ENCODE measurements at places on chromosomes 12 and 14.

DNA sequence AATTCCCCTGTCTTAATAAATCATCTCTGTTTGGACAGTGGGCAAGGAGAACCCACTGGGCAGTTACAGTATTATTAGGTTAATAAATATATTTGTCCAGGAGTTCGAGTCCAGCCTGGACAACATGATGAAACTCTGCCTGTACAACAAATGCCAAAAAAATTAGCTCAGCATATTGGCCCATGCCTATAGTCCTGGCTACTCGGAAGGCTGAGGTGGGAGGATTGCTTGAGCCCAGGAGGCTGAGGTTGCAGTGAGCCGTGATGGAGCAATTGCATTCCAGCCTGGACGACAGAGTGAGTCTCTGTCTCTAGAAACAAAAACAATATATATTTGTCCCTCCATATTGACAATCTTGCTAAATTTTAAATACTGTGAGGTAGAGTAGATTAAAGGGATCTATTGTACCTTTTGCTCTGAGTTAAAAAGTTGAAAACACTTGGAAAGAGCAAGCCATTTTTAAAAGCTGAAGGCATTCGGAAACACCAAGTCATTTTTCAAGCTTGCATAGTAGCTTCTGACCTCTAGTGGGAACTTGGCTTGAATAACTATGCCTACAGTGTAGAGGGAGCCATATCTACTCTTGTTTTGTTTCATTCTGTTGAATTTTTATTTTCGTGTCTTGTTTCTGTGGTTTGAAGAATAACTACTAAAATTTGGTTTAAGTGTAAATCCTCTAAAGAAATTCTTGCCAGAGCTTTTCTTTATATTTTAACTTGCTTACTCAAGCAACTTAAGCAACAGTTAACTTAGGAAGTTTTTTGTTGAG lies 14.6 kb upstream of the EEA1 start:
- peak; percentile 31 for DNase-seq

DNA sequence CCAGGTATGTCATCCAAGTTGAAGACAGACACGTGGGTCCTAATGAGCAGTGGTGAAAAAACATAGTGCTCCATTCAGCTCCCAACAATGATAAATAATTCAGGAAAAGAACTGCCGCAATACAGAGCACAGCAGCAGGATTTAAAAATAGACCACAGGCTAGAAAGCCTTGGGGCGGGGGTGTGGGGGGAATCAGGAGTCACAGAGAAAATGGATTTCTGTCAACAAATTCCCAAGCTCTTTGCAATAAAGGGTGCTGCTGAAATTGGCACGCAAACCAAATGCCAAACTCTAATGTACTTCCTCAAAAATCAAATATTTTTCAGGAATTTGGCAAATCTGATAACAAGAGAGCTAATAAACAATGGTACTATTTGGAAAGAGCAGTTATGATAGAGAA lies 58.6 kb downstream of the R3HDM2 start:
- peak; percentile 78 for DNase-seq

DNA sequence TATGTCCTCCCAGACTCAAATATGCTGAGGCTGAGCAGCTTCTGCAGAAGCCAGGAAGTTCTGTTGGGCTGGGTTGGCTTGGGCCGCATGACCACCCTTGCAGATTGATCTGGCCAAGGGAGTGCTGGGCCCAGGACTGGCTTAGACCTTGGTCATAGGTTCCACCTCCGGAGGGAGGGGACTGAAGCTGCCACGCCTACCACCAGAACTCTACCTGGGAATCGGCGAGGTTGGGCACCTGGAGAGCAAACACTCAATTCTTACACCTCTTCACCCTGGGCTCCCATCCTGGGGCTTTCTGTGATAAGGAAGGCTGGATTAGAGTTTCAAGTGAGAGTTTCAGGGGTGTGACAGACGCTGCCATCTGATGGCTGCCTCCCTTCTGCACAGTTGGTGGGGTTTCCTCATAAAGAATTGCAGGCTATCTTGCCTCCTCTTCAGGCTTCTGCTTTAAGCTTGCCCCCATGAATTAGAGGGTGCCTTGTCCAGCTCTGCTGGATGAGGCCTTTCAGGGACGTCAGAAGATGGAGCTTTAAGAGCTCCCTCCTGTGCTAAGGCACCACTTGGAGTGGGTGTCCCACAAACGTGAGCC lies 5.8 kb downstream of the SLC24A4 start:
- DNase-seq = no peak

DNA sequence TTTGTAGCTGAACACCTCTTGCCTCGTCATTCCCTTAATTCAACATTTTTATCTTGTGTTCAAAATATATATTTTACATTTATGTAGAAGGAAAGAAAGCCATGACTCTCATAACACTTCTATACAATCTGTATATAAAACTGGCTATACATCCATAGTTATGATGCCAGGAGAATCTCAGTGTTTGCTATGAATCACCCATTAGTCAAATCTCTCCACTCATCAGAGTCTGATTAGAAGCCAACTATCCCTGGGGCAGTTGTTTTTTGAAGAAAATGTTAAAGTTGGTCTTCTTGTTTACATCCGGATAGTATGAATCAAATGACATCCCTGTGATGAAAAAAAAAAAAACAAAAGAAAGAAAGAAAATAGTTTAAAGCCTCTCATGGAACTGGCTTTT lies 503.9 kb downstream of the NELL2 start:
- peak; percentile 60 for DNase-seq

DNA sequence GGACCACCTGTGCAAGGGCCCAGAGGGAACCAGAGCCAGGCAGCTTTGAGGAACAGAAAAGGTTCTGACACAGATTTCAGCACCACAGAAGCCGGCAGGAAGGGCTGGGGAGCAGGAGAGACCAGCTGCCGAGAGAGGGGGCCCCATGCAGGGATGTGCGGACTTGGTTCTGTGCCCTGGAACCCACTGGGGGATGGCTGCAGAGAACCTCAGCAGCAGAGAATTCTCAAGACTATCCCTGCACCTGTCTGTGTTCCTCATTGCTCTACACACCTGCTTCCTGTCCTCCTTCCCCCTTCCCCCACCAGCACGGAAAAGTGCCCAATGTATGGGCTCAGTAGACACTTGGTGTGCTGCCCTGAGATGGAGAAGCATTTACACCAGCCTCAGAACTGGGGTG lies 3.2 kb downstream of the SERPINA9 start:
- DNase-seq = no peak

DNA sequence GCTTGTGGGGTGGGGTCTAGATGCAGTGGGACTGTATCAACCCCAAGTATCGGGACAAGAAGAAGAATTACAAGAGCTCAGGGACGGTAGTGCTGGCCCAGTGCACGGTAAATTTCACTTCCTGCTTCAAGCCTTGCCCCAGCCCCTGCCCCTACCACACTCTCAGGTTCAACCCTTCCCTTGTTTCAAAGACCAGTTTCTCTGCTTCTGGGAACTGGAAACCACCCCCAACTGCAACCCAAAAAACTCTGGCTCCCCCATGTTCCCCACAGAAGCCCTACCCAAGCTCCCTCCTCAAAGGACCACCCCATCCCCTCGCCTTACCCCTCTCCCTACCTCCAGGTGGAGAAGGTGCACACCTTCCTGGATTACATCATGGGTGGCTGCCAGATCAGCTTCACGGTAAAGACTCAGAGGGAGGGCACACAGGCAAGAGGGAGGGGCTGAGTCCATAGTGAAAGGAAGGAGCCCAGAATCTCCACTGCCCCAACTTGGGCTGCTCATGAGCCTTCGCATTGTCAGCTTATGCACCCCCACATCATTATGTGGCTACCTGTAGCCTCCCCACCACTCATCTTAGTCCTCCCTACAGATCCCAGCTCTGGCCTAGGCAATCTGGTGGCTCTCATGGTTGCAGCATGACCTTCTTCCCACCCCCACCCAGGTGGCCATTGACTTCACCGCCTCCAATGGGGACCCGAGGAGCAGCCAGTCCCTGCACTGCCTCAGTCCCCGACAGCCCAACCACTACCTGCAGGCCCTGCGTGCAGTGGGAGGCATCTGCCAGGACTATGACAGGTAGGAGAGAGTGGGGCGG lies 4.3 kb downstream of the CPNE6 start:
- DNase-seq = no peak

- no peak for DNase-seq
Observed at GRCh38 chr12:52035190-52035589, 16.1 kb upstream of the NR4A1 start.

GRCh38 chr12:92597118-92597517 lies 105.7 kb upstream of the PLEKHG7 start:
- DNase-seq = no peak

GRCh38 chr12:79183926-79184325 lies 319.4 kb downstream of the SYT1 start:
- peak; percentile 33 for DNase-seq

DNA sequence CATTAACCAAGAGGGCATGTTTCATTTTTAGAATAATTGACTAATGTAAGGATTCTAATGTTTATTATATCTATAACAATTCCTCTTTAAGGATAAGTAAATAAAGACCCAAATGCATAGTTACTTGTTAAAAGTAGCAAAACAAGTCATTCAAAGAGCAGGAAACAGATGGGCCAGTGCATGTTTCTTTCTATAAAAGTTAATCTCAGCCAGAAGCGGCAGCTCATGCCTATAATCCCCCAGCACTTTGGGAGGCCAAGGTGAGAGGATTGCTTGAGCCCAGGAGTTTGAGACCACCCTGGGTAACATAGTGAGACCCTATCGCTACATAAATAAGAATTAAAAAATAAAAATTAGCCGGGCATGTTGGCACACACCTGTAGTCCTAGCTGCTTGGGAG lies 391.0 kb upstream of the RGS6 start:
- DNase-seq = no peak

DNA sequence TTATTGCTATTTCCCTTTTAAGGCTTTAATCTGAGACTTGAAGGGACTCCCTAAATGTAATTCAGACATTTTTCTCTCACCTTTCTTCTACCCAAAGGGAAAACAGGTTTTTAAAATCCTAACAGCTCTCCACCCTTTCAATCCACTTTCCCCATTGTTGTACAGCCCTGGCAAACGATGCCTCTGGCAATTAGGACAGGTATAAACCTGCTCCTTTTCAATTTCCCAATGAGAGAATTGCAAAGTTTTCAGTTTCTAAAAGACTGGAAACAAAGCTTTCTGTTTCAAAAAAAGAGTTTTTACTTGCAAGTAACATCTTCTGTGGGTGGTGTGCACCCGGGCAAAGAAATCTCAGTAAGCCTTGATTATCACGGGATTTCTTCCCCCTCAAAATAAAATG lies 131.2 kb downstream of the HMGA2 start:
- DNase-seq = no peak

GRCh38 chr12:14545144-14546124 lies 22.2 kb downstream of the PLBD1 start:
- DNase-seq = no peak

DNA sequence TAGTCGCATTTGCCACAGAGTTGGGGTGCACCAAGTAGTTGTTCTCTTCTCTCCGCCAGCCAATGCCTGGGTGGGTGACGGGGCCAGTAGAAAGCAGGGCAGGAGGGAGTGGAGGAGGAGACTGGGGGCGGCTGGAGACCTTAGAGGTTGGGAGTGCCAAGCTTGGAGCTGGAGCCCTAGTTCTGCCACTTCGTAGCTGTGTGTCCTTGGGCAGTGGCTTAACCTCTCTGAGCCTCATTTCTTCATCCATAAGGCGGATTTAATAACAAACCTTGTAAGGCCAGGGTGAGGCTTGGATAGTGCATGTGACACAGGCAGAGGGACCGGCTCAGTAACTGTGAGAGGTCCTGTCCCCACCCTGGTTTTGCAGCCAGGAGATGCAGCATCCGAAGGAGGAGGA lies 81.1 kb upstream of the LHX5 start:
- DNase-seq = no peak

- DNase-seq = no peak
Observed at GRCh38 chr14:69493038-69493437, 8.5 kb downstream of the PLEKHD1 start.

DNA sequence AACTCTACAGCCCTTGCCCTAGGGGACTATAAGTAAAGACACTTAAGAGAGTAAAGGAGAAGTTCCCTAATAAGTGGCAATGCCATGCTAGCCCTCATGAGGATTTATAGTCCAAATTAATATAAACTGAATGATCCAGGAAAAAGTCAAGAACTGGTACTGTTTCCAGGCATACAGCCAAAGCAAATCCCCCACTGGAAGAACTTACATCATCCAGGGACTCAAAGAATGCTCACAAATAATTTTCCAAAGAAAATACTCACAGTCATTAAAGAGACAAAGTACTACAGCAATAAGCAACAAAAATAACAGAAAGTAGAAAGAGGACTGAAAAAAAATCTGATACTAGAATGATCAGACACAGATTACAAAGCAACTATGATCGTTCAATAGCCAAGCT lies 79.7 kb upstream of the RAP1B start:
- DNase-seq = peak; percentile 77

DNA sequence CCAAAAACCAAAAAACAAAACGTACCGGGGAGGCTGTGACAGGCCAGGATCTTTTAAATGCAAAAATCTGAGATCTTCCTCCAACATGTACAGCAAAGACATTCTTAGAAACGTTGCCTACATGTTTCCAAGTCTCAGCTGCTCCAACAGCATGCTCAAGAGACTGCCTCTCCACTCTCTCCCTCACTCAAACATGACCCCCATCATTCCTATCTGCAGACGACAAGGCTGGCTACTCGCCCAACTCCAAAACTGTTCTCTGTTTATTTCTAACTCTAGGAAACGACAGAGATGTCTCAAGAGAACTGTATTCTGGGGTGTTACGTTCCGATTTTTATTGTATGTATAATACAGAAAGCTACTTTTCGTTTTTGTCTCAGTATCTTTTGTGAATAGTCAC lies 57.5 kb upstream of the TMCC3 start:
- DNase-seq = peak; percentile 55

GRCh38 chr14:95651821-95652583 lies 34.2 kb upstream of the TCL1B start:
- no peak for DNase-seq

- peak; percentile 61 for DNase-seq
Observed at GRCh38 chr12:50132505-50133135, 20.6 kb downstream of the COX14 start.

- DNase-seq = no peak
Observed at GRCh38 chr14:104293231-104293841, 154.9 kb downstream of the KIF26A start.

DNA sequence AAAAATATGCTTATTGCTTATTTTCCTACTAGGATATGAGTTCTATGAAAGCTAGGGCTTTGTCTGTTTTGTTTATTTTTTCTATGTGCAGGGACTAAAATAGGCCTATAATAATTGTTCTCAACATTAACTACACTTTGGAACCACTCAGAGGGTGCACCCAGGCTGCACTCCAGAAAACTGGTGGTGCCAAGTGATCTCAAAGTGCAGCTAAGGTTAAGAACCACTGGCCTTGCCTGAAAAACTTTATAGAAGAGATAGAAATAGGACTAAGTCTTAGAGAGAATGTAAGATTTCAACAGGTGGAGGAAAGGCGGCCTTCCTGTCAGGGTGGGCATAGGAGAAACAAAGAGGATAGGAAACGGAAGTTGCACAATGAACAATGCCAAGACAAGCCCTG lies 37.7 kb upstream of the NR1H4 start:
- no peak for DNase-seq

GRCh38 chr12:130715150-130715997 lies 725 bp downstream of the RIMBP2 start:
- no peak for DNase-seq

DNA sequence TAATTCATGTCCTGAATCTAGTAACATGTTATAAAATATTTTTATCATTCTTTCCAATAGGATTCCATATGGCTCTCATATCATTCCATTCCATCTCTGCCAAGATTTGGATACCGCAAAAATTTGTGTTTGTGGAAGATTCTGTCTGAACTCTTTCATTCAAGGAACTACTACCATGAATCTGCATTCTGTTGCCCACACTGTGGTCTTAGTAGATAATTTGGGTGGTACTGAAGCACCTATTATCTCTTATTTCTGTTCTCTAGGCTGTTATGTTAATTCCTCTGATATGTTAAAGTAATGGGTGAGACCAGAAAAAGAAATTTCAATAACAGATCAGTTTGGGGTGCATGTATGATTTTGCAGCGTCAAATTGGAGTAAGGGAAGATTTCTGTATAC lies 6.2 kb downstream of the RPL36AL start:
- DNase-seq = no peak

Measured in IMR-90 (cell line).